ENCODE measurements at places on chromosomes 1 and 21. TPM values are rescaled to one million over a fixed set of nuclear protein-coding genes. Genes with fewer than 3 reads are reported as not detected.

COL6A2 gene
- 25.0 TPM for total RNA-seq

ZZZ3 gene
- 37.7 TPM for total RNA-seq

ASCL5 gene
- 0.36 TPM for total RNA-seq

DNALI1 gene
- total RNA-seq, result not detected

GRCh38 chr1:18119289-18119688 lies 11.7 kb downstream of the IGSF21 start:
- no peak for DNase-seq
- H3K4me3 ChIP-seq, result no peak overlapping the region
- peaks cover 16% of the 10 kb centered on the region for H3K27me3 ChIP-seq
- no peak overlapping the region for H3K27ac ChIP-seq
- no peaks in the 10 kb centered on the region for H3K4me1 ChIP-seq
- no peaks in the 10 kb centered on the region for H3K36me3 ChIP-seq

- H3K36me3 ChIP-seq, result no peaks in the 10 kb centered on the region
- H3K27me3 ChIP-seq, result no peaks in the 10 kb centered on the region
- H3K4me1 ChIP-seq, result peaks cover 42% of the 10 kb centered on the region
- H3K4me3 ChIP-seq, result peak overlapping the region; percentile 46
- H3K27ac ChIP-seq, result peak overlapping the region; percentile 86
These were observed 39.4 kb downstream of the SLC2A7 start for GRCh38 chr1:8986814-8987190.

DNA sequence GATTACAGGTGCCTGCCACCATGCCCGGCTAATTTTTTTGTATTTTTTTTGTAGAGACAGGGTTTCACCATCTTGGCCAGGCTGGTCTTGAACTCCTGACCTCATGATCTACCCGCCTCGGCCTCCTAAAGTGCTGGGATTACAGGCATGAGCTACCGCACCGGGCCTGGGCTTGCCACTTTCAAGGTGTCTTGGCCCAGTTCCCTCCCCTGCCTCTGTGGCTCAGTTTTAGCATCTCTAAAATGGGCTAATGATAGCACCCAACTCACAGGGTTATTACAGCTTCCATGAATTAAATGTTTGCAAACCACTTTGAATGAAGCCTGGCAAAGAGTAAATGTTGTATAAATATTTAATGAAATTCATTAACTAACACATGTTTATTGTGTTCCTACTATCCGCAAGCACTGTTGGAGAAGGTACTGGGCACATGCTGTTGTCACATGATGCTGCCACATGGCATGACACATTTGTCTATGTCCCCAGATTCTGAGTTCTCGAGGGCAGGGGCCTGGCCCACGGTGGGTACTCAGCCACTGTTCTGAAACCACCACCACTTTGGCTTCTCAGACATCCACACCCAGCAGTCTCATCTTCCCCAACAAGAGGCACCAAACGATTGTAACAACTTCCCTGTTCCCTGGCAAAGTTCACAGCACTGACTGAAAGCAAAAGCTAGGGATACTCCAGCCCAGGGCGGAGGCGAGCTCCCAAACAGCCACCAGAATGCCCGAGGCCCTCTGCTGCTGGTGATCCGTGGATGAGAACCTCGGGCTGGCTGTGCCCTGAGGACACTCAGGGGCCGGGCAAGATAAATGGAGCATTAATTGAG lies 9.7 kb downstream of the IFFO2 start:
- no peak for DNase-seq
- peak overlapping the region; percentile 93 for H3K27ac ChIP-seq
- peaks cover 9% of the 10 kb centered on the region for H3K36me3 ChIP-seq
- H3K4me3 ChIP-seq, result no peak overlapping the region
- peaks cover 76% of the 10 kb centered on the region for H3K4me1 ChIP-seq

GRCh38 chr1:4256351-4256750 lies 356.3 kb upstream of the C1orf174 start:
- H3K4me3 ChIP-seq, result no peak overlapping the region
- no peak overlapping the region for H3K27ac ChIP-seq
- peaks cover 4% of the 10 kb centered on the region for H3K36me3 ChIP-seq
- H3K4me1 ChIP-seq, result no peaks in the 10 kb centered on the region
- no peak for DNase-seq
- H3K27me3 ChIP-seq, result peaks cover 10% of the 10 kb centered on the region

GRCh38 chr1:40668769-40669525 lies 3.5 kb upstream of the RIMS3 start:
- H3K27me3 ChIP-seq, result peaks cover 2% of the 10 kb centered on the region
- peak overlapping the region; percentile 56 for H3K4me3 ChIP-seq
- H3K36me3 ChIP-seq, result no peaks in the 10 kb centered on the region
- peaks cover 15% of the 10 kb centered on the region for H3K4me1 ChIP-seq
- peak; percentile 91 for DNase-seq

GRCh38 chr1:234188454-234188792 lies 184.8 kb upstream of the COA6 start:
- no peak overlapping the region for H3K27ac ChIP-seq
- no peak overlapping the region for H3K4me3 ChIP-seq
- peaks cover 32% of the 10 kb centered on the region for H3K27me3 ChIP-seq
- no peaks in the 10 kb centered on the region for H3K36me3 ChIP-seq

DNA sequence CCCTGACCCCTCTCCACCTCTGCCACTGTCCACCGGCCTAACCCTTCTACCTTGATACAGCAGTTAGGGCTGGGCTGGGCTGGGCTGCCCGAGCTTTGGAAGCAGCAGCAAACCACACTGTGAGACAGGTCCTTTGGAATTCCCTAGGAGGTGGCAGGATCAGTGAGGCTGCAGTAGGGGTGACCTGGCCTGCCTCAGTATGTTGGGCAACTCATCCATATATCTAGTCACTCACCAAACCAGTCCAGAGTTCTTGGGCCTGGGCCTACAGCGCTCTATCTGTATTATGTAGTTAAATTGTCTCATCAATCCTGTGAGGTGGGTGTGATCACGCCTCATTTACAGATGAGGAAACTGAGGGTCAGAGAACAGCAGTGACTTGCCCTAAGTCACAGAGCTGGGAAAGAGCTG lies 13.3 kb upstream of the SYNC start:
- no peak overlapping the region for H3K27ac ChIP-seq
- no peaks in the 10 kb centered on the region for H3K36me3 ChIP-seq
- peaks cover 4% of the 10 kb centered on the region for H3K4me1 ChIP-seq
- H3K27me3 ChIP-seq, result peaks cover 2% of the 10 kb centered on the region

GRCh38 chr21:29205009-29205408 lies 74.6 kb downstream of the MAP3K7CL start:
- H3K4me3 ChIP-seq, result no peak overlapping the region
- H3K27me3 ChIP-seq, result peaks cover 1% of the 10 kb centered on the region
- no peak overlapping the region for H3K27ac ChIP-seq
- H3K36me3 ChIP-seq, result peaks cover 3% of the 10 kb centered on the region

DNA sequence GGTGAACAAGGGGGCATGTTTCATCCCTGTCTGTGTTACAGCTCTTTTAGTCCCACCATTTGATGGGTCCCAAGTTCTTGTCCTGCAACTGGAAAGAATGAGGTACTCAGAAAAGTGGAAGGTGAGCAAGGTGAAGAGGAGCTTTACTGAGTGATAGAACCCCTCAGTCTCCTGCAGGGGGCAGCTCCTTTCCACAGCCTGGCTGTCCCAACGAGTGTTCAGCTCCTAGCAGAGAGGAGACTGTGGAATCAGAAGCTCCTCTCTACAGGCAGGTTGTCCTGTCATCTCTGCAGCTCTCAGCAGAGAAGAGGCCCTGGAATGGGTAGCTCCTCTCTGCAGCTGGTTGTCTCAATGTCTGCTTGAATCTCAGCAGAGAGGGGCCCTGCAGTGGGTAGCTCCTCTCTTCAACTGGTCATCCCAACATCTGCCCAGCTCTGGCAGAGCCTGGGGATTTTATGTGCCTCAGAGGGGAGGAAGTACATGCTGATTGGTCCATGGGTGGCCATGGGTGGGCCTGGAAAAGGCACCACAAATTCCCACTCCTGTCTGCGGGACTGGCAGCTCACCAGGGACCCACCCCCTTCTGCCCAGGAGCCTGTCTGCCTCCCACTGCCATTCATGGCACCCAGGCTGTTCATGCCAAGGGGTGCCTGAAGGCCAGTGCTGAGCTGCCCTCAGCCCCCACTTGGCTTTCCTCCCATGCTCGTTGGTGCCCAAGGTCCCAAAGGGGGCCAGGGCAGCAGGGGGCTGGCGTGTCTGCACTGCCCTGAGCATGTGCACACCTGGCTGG lies 25.7 kb downstream of the LDLRAD1 start:
- peaks cover 2% of the 10 kb centered on the region for H3K27me3 ChIP-seq
- no peaks in the 10 kb centered on the region for H3K36me3 ChIP-seq
- peaks cover 3% of the 10 kb centered on the region for H3K4me1 ChIP-seq

GRCh38 chr1:178461701-178462100 lies 35.1 kb downstream of the CLEC20A start:
- H3K27ac ChIP-seq, result no peak overlapping the region
- DNase-seq, result no peak
- H3K27me3 ChIP-seq, result peaks cover 2% of the 10 kb centered on the region
- no peaks in the 10 kb centered on the region for H3K36me3 ChIP-seq
- no peaks in the 10 kb centered on the region for H3K4me1 ChIP-seq
- H3K4me3 ChIP-seq, result no peak overlapping the region

DNA sequence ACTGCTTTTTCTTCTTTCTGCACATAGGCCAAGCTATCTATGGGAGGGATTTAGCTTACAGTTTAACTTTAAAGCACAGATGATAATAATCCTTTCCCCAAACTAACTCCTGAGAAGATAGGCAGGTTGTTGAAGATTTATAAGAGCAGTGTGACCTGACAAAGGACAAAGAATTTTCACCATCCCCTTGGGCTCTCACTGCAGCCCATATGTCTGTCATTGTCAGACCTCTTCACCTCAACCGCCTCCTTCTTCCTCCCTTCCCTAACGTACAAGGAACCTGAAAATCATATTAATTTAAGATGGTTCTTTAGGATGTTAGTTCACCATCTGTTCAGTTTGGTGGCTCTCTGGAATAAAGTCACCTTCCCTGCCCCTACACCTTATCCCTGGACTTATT lies 5.0 kb downstream of the RNU1-2 start:
- DNase-seq, result no peak
- no peak overlapping the region for H3K4me3 ChIP-seq
- no peak overlapping the region for H3K27ac ChIP-seq

DNA sequence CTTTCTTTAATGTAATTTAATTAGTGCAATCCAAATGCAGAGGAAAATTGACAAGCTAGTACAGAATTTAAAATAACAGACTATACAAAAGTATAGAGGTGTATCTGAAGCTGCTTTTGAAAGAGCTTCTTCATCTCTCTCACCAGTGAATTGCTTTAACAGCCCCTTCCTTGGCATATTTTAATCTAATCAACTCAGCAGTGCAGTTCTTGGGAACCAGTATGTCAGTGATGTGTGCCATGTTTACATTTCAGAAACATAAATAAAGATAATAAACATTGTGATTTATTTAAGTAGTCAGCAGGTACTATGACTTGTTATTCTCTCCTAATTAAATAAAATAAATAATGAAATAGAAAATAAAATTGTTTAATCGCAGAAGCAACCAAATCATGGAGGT lies 1260.6 kb downstream of the NCAM2 start:
- no peaks in the 10 kb centered on the region for H3K36me3 ChIP-seq
- no peak overlapping the region for H3K27ac ChIP-seq
- H3K4me3 ChIP-seq, result no peak overlapping the region
- H3K27me3 ChIP-seq, result no peaks in the 10 kb centered on the region
- no peaks in the 10 kb centered on the region for H3K4me1 ChIP-seq

GRCh38 chr1:6694121-6694713 lies 7.4 kb downstream of the DNAJC11 start:
- no peak overlapping the region for H3K4me3 ChIP-seq
- H3K36me3 ChIP-seq, result peaks cover 3% of the 10 kb centered on the region
- no peaks in the 10 kb centered on the region for H3K27me3 ChIP-seq
- no peak for DNase-seq
- H3K4me1 ChIP-seq, result peaks cover 21% of the 10 kb centered on the region

- peaks cover 18% of the 10 kb centered on the region for H3K27me3 ChIP-seq
- DNase-seq, result no peak
- no peaks in the 10 kb centered on the region for H3K36me3 ChIP-seq
- peaks cover 3% of the 10 kb centered on the region for H3K4me1 ChIP-seq
- H3K4me3 ChIP-seq, result no peak overlapping the region
- H3K27ac ChIP-seq, result no peak overlapping the region
These were observed 133.2 kb downstream of the LRIG2 start for GRCh38 chr1:113205980-113206766.

GRCh38 chr1:153534226-153534924 lies 1.4 kb downstream of the S100A6 start:
- H3K4me3 ChIP-seq, result peak overlapping the region; percentile 95
- DNase-seq, result no peak
- H3K27me3 ChIP-seq, result no peaks in the 10 kb centered on the region
- H3K36me3 ChIP-seq, result peaks cover 17% of the 10 kb centered on the region
- H3K27ac ChIP-seq, result peak overlapping the region; percentile 96

DNA sequence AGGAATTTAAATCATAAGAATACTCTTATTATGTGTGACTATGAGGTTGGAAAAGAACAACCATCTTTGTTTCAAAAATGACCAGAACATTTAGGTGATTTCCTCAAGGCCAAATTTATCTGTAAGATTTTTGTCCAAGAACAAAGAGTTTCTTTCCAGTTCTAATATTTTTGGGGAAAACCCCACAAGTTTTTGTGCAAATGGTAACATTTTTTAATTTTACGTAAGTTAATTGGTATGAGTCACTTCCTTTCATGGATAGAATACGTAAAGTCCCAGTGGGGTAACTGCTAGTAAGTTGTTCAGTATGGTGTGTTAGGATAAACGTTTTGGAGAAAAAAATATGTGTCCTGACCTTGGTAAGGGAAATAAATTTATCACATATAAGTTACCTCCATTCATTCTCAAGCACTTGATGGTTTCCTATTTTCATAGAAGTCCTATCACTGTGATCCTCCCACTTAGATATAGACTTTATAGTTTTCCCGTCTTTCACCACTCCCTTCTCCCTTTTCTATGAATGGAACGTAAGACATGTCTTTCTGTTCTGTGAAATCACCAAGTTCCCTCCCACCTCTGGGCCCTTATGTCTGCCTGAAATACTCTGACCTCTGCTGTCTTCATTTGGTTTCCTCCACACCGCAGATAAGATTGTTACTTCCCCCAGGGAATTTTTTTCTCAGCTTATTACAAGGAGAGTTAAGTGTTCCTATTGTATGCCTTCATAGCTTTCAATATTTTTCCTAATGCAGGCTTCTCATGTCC lies 34.9 kb upstream of the TSNAX start:
- H3K4me1 ChIP-seq, result peaks cover 5% of the 10 kb centered on the region
- DNase-seq, result no peak
- H3K4me3 ChIP-seq, result no peak overlapping the region
- peaks cover 3% of the 10 kb centered on the region for H3K36me3 ChIP-seq

Data from activated CD8-positive, alpha-beta T cell treated with anti-CD3 and anti-CD28 coated beads for 36 hours (primary cell).